Putamen (tissue), 1 donor: ENCODE measurements at places on chromosomes 12 and 14.

DNA sequence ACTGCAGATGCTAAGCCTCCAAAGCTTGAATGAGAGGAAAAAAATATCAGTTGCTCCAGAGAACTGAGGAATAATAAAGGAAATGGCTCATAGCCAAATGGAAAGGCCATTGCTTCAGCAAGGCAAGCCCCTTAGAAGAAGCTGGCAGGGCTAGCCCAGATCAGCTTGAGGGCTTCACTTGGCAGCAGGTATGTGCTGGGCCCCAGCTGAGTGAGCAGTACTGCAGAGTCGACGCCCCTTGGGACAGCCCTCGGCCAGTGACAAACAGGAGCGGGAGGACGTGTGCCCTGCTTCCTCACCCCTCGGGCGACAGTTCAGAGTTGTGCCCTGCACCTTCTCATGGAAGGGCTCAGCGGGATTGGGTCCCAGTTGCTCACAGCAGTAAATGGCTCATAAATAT lies 1031.2 kb upstream of the TMEM132C start:
- DNase-seq, result no peak

GRCh38 chr12:129423041-129423580 lies 480.7 kb downstream of the TMEM132D start:
- DNase-seq, result no peak

DNA sequence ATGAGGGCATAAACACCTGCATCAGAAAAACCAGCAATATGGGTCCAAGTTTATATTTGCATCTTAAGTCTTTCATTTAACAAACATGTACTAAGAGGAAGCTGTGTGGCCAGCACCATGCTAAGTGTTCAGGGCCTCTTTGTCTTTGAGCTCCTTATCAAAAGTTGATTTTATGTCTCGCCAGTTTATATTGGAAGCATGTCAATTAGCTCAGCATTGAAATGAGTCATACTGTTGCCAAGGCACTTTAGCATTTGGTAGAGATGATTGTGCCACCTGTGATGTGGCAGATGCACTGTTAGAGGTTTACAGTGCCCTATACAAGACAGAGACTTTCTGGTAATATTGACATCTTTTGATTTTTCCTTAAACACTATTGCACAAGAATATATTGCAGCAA lies 68.5 kb downstream of the BHLHE41 start:
- no peak for DNase-seq

GRCh38 chr14:79514700-79515099 lies 696.6 kb downstream of the DIO2 start:
- DNase-seq, result no peak

DNA sequence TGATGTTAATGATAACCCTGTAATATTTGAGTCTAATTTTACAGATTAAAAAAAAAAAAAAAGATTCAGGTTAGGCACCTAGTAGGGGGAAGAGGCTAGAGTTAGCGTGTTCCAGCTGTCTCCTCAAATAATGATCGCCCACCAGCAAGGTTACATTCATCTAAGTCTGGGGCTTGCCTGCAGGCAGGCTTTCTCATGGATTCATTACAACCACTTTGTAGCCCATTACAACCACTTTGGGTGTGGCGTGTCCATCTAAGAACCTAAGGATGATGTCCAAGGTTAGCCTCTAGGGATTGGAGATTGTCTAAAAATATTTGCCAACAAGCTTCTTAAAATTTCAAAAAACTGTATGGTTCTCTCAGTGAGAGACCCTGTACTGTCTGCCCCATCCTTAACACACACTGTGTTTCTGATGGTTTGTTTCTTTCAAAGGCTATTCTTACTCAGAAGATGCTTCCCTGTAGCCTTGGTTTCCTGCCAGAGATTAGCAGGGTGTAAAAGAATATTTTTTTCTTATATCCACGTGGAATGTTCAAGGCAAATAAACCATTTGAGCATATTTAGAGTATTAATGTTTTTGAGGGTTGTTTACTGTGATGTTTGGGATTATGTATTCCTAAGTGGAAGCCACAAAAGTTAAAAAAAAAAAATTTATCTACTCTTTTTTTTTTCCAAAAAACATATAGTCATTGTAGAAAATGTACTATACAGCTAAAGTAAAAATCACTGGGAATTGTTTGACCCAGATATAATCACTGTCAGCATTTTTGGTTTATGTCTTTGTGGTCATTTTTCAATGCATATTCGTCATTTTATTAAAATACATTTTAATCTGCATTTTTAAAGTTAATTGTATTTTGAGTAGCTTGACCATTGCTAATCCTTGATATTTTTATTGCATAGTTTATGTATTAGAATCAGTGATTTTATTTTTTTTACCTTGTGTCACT lies 1.7 kb downstream of the DYNC1H1 start:
- DNase-seq, result no peak

DNA sequence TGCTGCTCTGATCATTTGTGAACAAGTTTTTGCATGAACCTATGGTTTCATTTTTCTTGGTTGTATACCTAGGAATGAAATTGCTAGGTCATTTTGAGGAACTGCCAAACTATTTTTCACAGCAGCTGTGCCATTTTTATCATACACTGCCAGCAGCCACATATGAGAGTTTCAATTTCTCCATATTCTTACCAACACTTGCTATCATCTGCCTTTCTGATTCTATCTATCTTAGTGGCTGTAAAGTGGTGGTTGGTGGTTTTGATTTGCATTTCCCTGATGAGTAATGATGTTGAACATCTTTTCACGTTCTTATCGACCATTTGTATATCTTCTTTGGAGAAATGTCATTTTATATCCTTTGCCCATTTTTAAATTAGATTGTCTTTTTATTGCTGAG lies 146.1 kb downstream of the C12orf75 start:
- no peak for DNase-seq

- DNase-seq, result no peak
Measured at GRCh38 chr12:6390084-6390799, 6.3 kb downstream of the LTBR start.

GRCh38 chr14:82528016-82528415 lies 994.4 kb upstream of the SEL1L start:
- no peak for DNase-seq

DNA sequence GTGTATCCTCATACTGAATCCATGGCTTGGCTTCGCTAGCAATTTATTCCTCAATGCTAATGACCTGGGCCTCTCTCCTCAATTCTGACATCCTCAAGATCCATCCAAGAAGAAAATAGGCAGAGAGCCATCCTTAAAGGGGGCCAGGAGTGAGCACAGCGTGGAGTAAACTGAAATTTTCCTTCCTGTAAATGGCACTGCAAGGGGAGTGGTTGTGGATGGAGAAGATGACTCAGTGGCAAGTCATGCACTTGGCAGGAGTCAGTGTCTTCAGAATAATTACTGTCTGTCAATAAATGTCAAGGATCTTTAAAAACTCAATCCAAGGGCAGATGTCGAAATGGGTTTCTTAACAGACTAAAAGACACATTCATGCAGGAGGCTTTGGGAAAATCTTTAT lies 88.0 kb upstream of the TMEM132C start:
- peak; percentile 3 for DNase-seq

DNA sequence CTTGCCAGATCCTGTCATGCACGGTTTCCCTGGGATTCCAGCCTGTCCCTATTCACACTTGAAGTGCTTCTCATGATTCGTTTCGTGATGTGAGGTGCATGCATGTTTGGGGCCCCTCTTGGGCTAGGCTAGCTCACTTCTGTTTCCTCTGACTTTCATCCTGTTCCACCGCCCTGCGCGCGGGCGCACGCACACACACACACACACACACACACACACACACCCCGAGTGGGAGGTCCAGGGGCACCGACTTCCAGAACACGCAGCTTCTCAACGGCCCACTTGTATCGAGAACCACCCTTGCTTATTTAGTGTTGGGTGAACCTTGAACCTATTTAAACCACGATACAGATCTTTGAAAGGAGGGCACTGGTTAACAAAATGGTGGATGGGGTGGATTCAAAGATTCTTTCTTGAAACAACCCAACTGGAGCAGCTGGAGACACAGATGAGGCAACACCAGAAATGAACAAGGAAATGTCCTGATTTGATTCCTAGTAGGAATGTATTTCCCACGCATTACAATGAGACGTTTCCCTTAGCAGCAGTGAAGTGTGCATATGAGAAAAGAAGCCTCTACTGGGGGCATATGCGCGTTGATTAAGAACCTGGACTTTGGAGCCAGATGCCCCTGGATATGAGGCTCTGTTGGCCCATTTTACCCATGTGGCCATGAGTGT lies 16.3 kb downstream of the ELK3 start:
- DNase-seq, result no peak

GRCh38 chr12:111881716-111882115 lies 39.7 kb downstream of the MAPKAPK5 start:
- DNase-seq, result no peak

DNA sequence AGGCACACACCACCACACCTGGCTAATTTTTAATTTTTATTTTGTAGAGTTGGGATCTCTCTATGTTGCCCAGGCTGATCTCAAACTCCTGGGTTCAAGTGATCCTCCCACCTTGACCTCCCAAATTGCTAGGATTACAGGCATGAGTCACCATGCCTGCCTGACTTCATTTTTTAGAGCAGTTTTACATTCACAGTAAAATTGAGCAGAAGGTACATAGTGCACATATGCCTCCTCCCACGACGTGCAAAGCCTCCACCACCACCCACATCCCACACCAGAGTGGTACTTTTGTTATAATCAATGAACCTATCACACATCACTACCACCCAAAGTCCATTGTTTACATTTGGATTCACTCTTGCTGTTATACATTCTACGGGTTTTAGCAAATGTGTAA lies 62.5 kb upstream of the PLEKHG3 start:
- no peak for DNase-seq

GRCh38 chr12:113863455-113863845 lies 102.7 kb downstream of the RBM19 start:
- DNase-seq, result peak; percentile 79

DNA sequence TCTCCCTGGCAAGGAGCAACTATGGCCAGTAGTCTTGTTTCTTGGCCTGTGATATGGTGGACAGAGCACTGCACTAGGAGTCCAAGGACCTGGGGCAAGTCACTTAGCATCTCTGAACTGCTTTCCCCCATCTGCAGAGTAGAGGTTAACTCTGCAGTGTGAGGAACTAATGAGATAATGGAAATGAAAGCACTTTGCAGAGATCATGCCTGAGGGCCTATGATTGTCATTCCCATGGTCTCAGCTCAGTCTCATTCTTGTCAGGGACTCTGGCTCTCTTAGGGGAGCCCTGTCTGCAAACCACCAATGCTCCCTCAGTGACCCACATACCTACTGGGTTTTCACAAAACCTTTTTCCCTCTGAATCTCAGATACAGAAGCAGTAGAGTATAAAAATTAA lies 6.5 kb upstream of the PNMA1 start:
- DNase-seq, result no peak

DNA sequence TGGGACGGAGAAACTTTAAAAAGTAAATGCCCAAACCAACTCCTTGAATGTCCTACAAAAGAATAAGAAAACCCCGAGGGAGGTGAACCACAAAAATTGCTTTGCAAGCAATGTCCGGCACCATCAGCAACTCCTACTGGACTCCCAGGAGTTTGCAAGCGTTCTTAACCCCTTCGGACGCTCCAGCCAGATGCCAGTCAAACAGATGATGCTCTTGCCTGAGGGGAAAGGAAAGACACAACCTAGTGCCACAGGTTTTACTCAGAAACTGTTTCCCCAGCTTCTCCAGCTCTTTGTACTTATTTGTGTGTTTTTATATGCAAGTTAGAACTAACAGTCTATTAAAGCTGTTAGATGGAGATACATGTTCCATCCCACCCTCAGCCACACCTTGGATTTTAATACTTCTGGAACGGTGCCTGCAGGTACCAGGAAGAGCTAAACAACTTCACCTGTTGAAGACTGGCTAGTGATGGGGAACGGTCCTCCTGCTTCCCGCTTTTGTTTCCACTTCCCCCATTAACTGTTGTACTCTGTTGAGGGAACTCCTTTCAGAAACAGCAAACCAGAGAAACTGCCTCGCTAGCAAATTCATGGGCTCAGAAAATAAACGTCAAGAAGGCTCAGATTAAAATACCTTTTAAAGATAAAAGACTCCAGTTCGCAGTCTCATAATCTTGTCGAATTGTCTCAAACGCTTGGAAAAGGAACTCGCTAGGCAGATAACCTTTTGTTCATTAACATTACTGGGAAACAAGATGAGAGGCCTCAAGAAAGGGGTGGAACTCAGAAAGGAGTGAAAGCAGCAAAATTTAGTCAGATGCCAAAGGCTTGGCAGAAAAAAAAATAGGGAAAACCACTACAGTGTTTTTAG lies 1.1 kb upstream of the FERMT2 start:
- no peak for DNase-seq

DNA sequence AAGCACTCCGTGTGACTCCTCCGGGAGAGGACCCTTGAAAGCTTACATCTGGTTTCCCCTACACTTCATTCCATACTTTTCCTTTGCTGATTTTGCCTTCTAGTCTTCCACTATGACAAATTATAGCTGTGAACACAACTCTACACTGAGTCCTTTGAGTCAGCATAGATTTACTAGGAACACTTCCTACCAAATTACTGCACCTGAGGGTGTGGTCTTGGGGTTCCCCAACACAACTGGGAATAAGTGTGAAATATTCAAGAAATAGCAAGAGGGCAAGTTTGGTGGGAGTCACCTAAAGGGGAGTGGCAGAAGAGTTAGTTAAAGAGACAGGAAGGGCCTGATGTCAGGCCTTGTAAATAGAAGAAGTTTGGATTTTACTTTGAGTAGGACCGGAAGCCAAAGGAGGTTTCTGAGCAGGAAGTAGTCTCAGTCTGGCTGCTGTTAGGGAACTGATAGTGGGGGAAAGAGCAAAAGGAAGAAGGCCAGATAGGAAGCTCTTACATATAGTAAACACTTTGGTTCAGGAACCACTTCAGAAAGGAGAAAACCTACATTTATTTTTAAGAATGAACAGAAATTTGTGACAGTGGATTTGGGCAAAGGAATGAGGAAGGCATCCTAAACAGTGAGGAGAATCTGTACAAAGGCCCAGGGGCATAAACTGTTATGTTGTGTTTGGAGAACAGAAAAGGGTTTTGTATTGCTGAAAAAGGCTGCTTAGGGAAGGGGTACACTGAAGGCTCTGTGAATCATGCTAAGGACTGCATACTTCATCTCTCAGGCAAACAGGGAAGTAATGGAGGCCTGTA lies 14.2 kb downstream of the SEL1L start:
- peak; percentile 44 for DNase-seq

DNA sequence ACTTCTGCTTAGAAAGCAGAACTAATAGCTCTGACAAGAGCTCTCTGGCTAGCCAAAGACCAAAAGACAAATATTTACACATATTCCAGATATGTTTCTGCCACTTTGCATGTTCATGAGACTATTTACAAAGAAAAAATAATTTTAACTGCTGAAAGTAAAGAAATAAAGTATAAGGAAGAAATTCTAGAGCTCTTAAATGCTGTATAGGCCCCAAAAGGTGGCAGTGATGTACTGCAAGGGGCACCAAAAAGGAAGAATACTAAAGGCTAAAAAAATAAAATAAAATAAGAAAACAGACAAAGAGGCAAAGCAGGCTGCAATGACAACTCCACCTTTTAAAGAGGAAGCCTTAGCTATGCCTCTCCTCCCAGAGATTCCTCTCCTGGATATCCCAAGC lies 23.0 kb downstream of the KLRK1 start:
- peak; percentile 61 for DNase-seq

- no peak for DNase-seq
Measured at GRCh38 chr14:104445832-104446381, 133.7 kb upstream of the C14orf180 start.

- no peak for DNase-seq
Measured at GRCh38 chr12:66290716-66291200, 11.5 kb upstream of the HELB start.

GRCh38 chr14:21231020-21231652 lies 38.1 kb downstream of the HNRNPC start:
- no peak for DNase-seq

- no peak for DNase-seq
Measured at GRCh38 chr12:47615711-47616110, 90.1 kb downstream of the RPAP3 start.
